ENCODE measurements at places on chromosomes 7 and 10.

DNA sequence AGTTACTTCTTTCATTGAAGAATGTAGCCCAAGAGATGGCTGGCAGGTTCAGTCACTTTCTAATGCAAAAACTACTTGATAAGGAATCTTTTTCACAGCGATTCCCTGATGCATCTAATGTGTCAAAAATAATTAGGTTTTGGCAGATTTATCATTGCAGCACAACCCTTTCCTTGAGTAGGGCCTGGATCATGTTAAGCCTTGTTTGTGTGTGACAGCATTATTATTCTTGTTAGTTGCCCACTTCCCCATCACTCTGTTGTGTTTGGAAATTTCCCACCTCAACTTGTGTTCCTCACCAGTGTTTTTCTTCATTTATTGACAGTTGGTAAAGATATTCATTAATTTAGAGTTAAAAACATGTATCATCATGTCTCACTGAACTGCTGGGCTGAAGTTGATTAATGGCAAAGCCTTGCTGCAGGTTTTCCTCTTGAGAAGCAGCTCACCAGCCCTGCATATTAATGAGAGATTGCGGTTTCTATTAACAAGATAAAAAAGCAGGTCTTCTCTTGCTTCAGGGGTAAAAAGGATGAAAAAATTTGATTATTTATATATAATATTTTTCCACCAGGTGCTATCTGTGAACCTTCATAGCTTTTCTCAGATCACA is 233.3 kb upstream of the MDFIC start:
- DNase-seq: no peak

GRCh38 chr7:81604808-81605174 is 165.1 kb downstream of the HGF start:
- DNase-seq: no peak

- no peak for DNase-seq
These were observed 116.2 kb downstream of the ELMO1 start for GRCh38 chr7:37332243-37333016.

- no peak for DNase-seq
These were observed 770.5 kb downstream of the LRMDA start for GRCh38 chr10:76201962-76202361.

DNA sequence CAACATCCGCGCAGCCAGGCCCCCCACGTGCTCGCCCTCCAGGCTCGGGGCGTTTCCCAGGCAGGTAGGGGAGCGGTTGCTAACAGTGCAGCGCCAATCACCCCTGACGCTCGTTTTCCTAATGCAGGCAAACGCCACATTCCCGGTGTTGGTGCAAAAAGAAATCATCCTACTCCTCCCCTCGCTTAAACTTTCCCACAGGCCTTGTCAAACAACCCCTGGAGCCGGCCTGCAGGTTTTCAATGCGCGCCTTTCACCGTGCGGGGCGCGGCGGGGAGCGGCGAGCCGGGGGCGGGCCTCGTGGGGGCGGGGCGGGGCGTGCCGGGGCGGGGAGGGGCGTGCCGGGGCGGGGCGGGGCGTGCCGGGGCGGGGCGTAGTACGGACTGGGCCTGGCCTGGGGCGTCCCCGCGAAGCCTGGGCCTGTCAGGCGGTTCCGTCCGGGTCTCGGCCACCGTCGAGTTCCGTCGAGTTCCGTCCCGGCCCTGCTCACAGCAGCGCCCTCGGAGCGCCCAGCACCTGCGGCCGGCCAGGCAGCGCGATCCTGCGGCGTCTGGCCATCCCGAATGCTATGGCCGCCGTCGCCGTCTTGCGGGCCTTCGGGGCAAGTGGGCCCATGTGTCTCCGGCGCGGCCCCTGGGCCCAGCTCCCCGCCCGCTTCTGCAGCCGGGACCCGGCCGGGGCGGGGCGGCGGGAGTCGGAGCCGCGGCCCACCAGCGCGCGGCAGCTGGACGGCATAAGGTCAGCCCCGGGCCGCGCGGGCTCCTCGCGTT is at the start of gene ECHDC3:
ECHDC3 (plus strand) TSS at position 374 of the 770 bp plus-strand sequence; CDS start at position 569, 195 bp downstream.
- DNase-seq: no peak

- DNase-seq: no peak
These were observed 82.4 kb downstream of the KLF6 start for GRCh38 chr10:3702569-3702968.

DNA sequence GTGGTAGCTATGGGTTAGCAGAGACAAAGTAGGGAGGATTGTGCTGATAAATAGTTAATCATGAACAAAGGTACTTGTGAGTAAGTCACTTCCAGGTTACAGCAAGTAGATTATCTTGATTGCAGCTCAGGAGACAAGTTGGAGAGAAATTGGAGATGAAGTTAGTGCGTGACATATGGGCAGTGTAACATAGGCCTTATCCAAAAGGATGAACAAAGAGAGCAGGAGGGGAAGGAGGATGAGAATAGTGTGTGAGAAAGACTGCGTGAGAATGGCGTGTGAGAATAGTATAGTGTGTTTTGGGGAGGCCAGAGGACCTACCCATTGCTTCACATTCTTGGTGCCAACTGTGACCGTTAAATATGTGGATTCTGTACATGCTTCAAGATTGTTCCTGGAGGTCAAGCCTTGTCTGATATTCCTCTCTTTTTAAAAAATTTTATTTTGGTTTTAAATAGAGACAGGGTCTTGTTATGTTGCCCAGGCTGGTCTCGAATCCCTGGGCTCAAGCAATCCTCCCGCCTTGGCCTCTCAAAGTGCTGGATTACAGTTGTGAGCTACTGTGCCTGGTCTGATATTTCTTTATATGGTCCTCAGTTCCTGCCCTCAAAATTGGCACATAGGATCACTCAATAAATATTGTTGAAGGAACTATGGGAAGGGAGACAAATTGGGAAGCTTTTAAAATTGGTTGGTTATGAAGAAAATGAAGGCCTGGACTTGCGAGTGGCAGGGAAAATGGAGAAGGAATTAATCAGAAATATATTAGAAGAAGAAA is 3.2 kb downstream of the VCL start:
- no peak for DNase-seq

DNA sequence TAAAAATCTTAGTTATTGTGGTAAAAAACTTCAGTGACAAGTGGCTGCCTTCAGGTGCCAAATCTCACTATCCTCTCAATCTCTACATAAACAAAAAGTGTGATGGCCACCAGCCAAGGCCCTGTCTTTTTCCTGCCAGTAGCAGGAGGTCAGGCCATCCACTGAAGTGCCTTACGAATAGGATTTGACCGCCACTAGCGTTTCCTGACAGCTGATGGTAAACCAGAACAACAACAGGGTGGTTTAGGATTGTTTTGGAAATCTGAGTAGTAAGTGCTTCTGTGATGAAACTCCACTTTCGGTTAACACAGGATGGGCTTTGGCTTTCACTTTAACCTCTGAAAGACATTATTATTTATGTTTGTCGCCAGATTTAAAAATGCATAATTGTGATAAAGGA is 55.7 kb upstream of the OGDHL start:
- DNase-seq: no peak

DNA sequence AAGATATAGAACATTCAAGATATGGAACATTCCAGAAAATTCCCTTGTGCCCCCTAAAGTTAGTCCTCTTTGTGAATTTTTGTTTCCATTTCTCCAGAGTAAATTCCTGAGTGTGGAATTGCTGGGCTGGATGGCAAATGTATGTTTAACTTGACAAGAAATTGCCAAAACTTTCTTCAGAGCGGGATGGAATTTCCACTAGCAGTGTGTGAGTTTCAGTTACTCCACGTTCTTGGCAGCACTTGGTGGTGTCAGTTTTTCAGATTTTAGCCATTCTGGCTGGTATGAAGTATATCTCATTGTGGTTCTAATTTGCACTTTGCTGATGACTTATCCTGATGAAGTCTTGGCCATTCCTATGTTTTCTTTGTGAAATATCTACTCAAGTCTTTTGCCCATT is 71.2 kb downstream of the MGMT start:
- DNase-seq: no peak

Data from spinal cord (tissue), 10 donors.